ENCODE measurements at places on chromosomes 3 and 15.

DNA sequence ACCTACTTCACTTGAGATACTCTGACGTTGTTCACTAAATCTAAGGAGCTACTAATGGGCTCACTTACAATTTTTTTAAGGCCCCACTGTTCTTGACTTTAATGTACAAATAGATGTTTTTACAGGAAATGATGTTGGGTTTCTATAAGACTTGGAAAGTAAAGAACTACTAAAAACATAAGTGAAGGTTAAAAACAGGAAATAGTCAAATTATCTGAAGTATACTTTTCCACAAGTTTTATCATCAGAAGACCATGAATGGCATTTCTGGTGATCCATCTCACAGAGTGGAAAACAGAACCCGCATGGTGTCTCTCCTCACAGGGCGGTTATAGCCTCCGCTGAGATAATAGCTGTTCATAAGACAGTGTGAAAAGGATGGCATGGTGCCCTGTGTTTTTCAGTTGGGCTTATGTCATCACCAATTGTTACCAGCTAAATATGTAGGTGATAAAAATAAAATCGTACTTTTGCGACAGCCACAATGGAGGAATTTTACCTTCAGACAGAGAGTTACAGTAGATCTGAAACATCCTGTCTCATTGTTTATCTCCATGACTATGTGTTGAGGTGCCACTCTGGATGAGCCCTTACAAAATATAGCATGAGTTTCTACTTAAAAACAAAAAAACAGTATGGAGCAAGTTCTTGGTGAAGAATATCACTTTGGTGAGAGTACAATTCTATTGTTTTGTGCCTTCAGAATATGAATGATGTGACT is 462.4 kb downstream of the RAP2B start:
- DNase-seq: peak; percentile 28

DNA sequence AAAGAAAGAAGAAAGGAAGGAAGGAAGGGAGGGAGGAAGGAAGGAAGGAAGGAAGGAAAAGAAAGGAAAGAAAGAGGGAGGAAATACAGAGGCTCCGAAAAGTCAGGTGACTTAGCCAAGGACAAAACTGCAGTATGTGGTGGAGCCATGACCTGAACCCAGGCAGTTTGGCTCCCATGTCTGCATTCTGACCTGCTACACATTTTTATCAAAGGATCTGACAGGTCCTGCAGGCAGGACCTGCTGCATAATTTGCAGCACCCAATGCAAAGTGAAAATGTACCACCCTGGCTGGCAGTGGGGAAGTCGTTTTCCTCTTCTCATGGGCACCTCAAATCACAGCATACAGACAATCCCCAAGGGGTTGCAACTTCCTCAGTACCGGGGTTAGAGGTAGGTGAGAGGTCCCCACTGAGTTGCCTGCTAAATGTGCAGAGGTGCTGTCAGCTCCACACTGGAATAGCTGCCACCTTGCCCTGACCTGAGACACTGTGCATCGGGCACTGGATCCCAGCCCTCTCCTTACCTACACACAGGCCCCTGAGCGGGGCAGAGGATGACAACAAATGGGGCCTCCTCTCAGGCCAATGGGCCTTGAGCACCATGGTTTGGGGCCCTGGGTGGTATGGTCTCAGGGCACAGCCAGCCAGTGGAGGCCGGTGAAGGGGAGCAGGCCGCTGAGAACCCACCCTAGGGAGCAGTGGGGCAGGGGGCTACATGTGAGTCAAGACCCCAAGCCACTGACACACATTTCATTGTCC is 175.1 kb downstream of the SHQ1 start:
- no peak for DNase-seq

DNA sequence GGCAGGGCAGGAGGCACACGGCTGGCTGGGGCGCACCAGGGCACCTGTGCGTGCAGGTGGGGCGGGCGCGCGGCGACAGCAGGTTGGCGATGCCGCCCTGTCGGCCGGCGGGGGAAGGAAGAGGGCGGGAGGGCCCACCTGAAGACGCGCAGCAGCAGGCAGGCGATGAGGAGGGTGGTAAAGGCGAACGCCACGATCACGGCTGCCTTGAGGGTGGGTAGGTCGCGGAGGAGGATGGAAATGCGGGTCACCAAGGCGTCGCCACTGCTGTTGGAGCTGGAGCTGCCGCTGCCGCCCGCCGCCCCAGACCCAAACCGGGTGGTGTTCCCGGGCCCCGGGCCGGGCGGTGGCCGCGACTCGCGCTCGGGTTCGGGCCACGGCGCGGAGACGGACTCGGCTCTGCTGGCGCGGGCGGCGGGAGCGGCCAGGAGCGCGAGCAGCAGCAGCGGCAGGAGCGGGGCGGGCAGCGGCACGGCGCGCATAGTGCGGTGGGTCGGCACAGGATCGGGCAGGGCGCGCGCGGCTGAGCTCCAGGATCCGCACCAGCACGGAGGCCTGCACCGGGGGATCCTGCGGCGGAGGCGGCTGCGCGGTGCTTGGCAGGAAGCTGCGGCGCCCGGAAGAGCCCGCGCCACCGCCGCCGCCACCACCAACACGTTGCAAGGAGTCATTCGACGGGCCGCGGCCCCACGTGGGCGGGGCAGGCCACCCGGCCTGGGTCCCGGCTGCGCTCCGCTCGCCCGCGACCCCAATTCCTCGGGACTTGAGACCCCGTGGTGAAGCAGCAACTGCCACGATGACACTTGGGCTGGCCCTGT is at the start of gene FAM174B:
TSS of gene FAM174B (minus strand) at position 598 of the 818 bp plus-strand sequence.
- DNase-seq: peak; percentile 76

- no peak for DNase-seq
Measured at GRCh38 chr3:123054931-123055330, 11.9 kb upstream of the PDIA5 start.

- DNase-seq: no peak
Measured at GRCh38 chr3:107271787-107272387, 105.4 kb upstream of the CCDC54 start.

GRCh38 chr15:79322945-79323344 is 12.0 kb downstream of the TMED3 start:
- DNase-seq: no peak

- no peak for DNase-seq
Measured at GRCh38 chr15:53437985-53438841, 321.2 kb downstream of the WDR72 start.

DNA sequence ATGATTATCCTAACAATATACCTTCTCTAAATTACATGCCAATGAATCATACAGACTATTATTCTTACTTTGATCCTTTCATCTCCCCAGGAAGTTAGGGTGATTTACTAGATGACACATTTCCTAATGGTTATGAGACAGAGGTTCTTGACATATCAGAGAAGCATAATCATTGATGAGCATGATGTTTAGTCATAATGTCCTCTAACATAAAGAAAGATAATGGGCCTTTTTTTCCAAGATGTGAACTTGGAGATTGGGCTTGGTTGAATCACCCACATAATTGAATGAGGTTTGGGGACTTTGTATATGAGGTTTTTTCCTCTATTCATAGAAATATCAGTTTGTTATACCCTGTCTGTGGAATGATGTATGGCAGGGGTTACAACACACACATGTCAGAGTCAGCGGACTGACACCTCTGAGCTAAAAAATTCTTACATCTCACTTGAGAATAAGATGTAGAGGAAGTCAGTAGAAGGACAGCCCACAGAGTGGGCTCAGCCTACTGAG is 69.7 kb upstream of the DCBLD2 start:
- DNase-seq: no peak

GRCh38 chr3:16666206-16666605 is 61.0 kb upstream of the DAZL start:
- DNase-seq: no peak

GRCh38 chr15:87901926-87902690 is 354.4 kb downstream of the NTRK3 start:
- DNase-seq: no peak

DNA sequence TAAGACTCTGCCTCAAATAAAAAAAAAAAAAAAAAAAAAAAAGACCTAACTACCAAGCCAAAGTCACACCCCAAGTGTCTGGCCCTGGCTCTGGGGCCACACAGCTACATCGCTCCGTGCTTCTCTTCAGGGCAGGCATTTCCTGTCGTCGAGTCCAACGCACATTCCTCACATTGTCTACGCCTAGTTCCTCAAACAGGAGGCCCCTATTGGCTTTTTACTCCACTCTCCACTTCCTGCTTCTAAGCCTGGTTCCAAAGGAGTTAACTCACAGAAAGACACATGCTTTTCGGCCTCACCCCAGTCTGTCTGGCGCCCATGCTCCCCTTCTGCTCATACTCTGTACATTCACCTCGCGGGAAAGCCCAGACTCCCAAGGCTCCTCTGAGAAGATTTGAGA is 28.8 kb downstream of the KNG1 start:
- no peak for DNase-seq

DNA sequence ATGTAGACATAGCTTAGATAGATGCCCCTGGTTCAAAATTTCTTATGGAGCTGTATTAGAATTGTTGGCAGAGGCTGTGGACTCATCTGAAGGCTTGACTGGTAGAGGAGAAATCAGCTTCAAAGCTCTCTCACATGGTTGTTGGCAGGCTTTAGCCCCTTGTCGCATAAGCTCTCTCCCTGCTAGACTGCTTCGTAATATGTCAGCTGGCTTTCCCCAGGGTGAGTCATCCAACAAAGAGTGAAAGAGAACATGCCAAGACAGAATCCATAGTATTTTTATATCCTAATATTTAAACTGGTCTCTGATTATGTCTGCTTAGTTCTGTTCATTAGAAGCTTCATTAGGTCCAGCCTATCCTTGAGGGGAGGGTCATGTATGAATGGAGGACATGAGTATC is 427.4 kb upstream of the NAALADL2 start:
- DNase-seq: no peak

DNA sequence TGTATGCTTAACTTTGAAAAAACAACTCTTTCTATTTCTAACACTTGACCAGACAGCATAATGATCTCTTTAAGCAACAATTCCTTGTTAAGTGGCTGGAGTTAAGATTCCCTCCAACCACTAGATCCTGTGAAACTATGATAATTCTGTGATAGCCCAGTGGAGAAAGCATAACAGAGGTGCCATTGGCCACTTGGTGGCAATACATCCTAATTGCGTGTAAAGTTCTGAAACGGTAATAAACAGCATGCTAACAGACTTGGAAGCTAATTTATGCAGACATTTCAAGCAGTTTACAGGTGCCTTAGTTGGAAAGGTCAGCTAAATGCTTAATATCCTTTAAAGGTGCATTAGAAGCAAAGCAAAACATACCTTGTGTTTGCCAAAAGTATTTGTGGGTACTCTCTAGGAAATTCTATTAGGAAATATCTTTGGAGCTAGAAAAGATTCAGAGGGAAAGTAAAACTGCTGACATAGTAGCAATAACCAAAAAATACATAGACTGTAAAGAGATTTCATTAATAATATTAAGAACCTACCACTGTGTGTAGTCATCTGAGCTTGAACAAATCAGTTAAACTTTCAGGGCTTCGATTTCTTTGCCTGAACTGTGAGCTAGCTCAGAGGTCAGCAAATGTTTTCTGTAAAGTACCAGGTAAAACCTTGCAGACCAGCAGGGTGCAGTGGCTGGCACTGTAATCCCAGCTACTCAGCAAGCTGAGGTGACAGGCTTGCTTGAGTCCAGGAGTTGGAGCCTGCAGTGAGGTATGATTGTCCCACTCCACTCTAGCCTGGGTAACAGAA is 19.0 kb upstream of the CSTA start:
- DNase-seq: no peak

DNA sequence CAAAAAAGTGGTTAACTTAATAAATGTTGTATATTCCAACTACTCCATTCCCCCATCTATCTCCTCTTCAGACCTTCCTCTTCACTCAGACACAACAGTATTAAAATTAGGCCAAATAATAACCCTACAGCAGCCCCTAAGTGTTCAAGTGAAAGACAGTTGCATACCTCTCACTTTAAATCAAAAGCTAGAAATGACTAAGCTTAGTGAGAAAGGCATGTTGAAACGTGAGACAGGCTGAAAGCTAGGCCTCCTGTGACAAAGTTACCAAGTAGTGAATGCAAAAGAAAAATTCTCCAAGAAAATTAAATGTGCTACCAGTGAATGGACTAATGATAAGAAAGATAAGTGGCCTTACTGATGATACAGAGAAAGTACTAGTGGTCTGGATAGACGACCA is 71.7 kb downstream of the ANKRD28 start:
- DNase-seq: no peak

GRCh38 chr3:63135367-63135766 is 142.7 kb upstream of the SYNPR start:
- no peak for DNase-seq

GRCh38 chr15:74423431-74424257 is 10.1 kb downstream of the SEMA7A start:
- DNase-seq: no peak

GRCh38 chr3:185205865-185206264 is 48.0 kb downstream of the EHHADH start:
- DNase-seq: no peak

DNA sequence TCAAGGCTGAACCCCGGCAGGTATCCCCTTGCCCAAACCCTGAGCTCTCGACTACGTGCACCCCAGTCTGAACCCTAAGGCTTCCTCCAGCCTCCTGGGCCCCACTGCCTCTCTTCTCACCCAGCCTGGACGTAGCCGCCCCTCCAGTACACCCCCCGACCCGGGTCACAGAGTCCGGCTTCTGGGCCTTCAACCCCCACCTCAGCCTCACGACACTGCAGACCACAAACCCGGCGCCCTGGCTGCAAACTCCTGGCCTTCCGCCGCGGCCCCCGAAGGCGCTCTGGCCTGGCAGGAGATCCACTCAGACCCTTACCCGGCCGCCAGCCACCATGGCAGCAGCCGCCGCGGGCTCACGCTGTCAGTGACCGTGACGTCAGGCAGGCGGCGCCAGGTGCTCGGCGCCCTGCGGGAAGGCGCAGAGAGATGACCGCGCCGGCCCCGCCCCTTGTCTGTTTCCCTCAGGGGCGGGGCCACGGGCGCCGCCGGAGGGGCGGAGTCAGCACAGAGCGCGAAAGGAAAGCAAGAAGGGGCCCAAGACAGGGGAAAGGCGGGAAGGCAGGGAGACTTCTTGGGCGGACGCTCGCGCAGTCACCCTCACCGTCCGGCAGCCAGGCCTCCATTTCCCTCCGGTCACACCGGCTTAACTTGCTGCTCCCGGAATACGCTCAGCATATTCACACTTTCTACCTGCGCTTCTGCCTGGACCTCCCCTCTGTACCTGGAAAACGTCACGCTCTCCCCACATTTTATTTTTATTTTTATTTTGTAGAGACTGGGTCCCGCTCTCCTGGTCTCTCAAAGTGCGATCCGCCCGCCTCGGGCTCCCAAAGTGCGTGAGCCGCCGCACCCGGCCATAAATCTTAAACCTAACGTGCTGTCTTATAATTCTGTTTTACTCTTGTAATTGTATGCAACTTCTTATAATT is at the start of gene RMDN3:
TSS of gene RMDN3 (minus strand) at position 372 of the 929 bp plus-strand sequence. CDS start 471 bp downstream, outside the sequence.
- DNase-seq: peak; percentile 97

GRCh38 chr3:128804017-128804810 is 75.2 kb upstream of the ACAD9 start:
- peak; percentile 71 for DNase-seq

- no peak for DNase-seq
Measured at GRCh38 chr3:55285156-55285555, 201.9 kb downstream of the WNT5A start.

Data from GM06990 (cell line).